ENCODE measurements at places on chromosomes 2 and 18.

- DNase-seq: no peak
Observed at GRCh38 chr2:102126660-102127059, 15.9 kb upstream of the IL1R1 start.

DNA sequence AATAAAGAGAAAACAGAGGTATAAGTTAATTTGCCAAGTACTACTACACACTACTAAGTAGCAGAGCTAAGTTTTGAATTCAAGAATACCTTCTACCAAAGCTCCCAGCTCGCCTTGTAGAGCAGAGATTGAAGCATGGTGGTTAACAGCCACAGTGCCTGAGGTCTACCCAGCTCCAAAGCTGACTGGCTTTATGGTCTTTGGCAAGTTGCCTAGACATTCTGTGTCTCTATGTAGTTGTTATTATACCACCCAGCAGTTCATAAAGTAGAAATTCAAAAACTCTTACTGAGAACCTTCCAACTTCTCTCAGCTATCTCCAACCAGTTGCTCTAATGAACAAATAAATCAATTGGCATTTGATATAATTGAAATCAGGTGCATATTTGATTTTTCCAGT, 87.8 kb downstream of the PDE11A start:
- DNase-seq: no peak

DNA sequence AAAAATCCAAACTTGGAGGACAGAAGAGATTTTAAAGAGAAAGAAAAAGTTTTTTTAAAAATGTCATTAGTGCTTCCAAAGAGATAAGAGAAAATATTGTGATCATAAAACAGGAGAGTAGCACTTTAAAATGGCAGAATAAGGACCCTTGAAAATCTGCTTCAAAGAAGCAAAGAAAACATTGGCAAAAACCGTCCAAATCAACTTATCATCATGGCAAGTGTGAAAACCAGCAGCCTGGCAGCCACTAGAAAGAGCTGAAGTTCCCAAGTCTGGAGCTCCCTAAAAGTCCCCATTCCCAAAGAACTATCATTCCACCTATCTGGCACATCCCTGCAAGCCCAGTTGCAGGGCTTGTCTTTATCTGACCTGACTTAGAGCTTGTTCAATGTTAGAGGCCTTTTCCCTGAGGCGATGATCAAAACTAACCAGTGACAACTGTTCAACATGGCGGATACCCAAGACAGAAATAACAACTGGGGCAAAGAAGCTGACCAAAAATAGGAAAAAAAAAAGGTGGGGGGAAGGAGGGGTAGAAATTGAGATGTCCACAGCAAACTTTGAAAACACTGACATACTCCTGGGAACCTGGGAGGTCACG, 24.6 kb upstream of the RNU4ATAC start:
- no peak for DNase-seq

DNA sequence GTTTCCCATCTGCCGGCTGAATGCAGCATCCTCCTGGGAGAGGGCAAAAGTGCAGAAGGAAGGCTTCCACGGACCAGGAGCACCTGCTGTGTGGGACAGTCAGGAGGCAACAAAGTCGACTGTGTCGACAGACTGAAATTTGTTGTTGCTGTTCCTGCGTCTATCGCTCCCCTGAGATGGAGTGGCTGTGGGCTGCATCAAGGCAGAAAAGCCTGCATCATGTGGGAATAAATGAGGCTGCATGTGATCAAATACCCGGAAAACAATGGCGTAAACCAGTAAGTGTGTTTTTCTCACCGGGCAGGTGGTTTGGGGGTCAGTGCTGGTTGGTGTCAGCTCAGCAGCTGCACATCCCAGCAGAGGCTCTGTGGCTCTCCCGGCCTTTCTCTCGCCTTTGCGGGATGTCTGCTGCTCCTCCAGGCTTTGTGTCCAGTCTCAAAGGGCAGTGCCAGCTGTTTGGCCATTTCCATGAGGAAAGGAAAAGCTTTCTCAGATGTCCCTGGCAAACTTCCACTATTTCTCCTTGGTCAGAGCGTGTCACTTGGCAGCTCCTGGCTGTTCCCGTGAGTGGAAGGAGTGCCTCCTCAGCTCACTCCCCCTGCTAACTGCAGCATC, 262.4 kb downstream of the NDUFA10 start:
- DNase-seq: no peak

GRCh38 chr2:205751569-205752031, 69.3 kb downstream of the NRP2 start:
- DNase-seq: no peak

DNA sequence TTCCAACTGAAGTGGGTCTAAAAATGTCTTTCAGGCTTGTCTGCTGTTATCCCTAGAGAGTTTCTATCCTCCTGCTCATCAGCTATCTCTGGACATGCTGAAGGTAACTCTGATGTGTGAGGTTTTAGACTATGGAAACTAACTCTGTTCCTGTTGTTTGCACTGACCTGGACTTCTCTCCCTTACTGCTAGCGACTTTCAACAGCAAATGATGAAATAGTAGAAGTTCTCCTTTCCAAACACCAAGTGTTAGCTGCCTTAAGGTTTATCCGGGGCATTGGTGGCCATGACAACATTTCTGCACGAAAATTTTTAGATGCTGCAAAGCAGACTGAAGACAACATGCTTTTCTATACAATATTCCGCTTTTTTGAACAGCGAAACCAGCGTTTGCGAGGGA, 26.9 kb downstream of the RMC1 start:
- DNase-seq: no peak

DNA sequence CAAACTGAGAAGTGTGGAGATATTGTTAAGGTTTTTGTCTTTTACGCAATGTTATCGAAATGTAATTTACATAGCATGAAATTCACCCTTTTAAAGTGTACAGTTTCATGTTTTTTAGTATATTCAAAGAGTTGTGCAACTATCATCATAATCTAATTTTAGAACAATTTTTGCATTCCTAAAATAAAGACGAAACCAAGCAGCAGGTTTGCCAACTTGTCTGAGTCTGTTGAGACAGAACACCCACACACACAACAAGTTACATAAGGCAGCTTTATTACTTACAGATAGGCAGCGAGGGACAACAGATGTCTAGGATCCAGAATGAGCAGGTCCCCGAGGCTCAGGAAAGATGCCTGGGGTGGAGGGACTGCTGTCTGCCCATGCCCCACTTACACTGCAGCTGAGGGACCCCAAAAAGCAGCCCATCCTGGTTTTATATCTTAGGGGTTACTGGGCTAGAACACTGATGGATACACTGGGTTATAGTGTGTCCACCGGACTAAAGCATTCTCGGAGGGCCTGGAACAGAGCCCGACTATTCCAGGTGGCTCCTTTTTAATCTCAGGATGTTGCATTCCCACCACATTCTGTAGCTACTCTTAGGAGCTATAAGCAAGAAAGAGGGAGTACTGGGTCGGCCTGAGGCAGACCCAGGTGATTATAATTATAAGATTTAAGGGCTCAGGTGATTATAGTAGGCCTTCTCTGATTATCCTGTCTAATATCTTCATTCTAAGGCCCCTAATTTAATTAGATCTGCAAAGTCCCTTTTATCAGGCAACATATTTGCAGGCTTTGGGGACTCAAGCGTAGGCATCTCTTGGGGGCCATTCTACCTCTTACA, 150.2 kb upstream of the DOK6 start:
- no peak for DNase-seq

- no peak for DNase-seq
Observed at GRCh38 chr2:130891966-130892365, 55.3 kb downstream of the ARHGEF4 start.

- no peak for DNase-seq
Observed at GRCh38 chr18:9413576-9413975, 61.7 kb upstream of the RALBP1 start.

GRCh38 chr2:45918463-45919159, 267.1 kb downstream of the PRKCE start:
- no peak for DNase-seq
